EH (cell line): ENCODE measurements at places on chromosomes 11 and 22.

DNA sequence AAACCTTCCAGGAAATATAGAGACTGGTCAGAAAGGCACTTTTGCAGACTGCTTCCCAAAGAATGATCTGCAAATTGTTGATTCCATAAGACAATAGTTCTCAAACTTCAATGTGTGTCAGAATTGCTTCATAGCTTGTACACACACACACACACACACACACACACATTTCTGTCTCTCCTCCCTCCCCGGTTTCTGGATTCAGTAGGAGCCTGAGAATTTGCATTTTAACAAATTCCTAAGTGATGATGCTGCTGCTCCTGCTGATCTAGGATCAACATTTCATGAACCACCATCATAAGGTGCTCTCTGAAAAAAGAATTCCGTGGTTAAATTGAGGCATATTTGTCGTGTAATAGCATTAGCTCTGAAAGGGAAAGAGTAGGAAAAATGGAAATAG, 35.3 kb upstream of the FZD4 start:
- peak; percentile 82 for DNase-seq

DNA sequence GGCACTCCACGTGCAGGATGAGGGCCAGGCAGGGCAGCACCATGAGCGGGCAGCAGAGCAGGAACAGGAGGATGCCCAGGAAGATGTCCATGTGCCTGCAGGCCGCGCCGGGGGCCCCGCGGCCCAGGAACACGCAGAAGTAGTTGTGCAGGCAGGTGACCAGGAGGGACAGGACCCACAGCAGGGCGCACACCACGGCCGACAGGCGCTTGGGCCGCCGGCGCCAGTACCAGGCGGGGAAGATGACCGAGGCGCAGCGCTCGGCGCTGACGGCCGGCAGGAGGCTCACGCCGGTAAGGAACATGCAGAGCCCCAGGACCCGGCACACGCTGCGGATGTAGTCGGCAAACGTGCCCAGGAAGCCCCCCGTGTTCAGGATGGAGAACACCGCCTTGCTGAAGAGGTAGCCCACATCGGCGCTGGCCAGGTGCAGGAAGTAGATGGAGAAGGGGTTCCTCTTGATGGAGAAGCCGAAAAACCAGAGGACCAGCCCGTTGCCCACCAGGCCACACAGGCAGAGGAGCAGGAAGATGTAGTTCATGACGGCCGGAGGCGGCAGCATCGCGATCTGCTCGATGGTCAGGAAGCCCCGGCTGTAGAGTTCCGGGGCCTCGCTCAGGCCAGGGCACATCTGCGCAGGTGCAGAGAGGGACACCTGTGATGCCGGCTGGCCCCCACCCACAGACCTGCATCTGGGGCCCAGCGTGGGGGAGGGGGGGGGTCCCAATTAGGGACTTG, 7.2 kb downstream of the MRGPRF start:
- no peak for DNase-seq

GRCh38 chr22:39906207-39906606, 5.3 kb downstream of the GRAP2 start:
- DNase-seq: no peak

DNA sequence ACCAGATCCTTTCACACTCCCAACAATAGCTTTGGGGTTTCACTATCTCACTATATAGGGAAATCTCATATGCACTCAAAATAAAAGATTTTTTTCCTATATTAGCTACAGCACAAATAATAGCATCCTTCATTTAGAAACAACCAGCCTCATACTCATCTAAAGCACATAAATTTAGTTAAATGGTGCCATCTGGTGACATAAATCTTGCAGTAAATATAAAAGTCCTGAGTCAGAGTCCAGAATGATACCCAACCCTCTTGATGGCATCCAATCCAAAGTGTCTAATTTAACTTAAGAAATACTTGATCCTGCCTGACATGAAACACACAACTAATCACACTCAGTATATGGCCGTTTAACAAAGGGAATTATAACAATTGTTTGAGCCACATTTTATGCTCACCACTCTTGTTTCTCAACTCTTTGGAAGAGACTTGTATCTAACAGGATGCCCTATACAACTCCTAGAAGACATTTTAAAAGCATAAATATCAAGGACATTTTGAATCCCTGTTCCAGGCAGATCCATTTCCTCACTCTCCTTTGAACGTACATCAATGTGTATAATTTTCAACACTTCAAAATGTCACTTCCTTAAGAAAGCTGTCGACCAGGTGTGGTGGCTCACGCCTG, 36.2 kb downstream of the DLG2 start:
- DNase-seq: peak; percentile 59

GRCh38 chr11:6618117-6619003, 862 bp downstream of the TPP1 start:
- DNase-seq: peak; percentile 87

DNA sequence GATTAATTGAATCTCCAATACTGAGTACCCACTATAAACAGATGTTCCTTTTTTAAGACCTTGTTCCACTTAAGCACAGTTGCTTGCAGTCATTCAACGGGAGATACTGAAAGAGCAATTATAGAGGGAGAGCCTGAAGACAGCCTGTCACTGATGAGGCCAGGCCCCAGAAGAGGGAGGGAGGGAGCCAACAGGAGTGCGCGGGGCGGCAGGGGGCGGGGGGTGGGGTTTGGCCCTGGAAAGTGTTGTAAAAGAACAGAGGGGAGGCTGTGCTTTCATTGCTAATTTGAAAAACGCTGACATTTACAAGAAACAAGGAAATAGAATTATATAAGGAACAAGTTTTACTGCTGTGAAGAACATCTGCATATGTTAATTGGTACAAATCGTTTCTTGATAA, 53.1 kb downstream of the MAP6 start:
- DNase-seq: no peak

DNA sequence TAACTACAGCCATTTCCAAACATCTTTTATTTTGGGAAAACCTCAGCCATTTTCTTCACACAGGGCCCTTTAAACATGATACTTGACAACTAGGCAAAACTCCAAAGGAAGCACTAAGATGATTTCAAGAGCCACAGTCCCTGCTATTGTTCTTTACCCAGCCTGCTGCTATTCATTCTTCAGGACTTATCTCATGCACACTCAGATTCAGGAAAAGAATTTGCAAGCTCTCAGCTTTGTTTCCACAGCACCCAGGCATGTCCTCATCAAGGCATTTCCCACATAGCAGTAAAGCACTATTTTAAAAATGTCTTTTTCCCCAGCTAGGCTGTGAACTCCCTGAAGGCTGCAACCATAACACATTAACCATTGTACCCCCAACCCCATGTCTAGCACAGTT, 609.3 kb upstream of the CCDC90B start:
- no peak for DNase-seq

- peak; percentile 72 for DNase-seq
These were observed 63.3 kb downstream of the TRIM44 start for GRCh38 chr11:35725885-35726284.

DNA sequence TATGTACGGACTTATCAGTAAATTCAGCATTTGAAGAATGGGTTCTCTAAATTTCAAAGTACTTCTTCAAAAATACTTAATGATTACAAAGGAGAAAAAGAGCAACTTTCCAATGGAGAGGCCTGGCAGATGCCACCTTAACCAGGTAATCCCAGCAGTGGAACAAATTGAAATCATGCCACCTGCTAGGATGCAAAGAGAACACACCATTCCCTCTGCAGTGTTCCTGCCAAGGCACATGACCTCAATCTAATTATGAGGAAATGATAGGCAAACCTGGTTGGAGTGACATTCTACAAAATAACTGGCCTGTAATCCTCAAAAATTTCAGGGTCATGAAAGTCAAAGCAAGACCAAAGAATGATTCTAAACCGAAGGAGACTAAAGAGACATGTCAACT, 21.5 kb downstream of the TNRC6B start:
- no peak for DNase-seq

DNA sequence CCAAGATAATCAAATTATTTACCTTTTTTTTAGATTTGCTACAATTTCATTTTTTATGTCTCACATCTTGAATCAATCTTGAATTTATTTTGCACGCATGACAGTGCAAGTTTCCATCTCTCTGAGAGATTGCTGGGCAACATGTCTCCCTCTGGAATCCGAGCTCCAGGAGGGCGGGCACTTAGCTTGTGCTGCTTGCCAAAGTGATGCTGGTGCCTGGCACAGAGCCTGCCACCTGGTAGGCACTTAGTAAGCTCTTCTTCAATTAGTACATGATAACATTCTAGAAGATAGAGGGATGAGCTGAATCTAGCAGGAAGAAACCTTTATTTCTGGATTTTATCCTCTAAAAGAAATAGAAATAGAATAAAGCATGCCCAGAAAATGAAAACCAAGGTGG, 27.5 kb upstream of the OR9I1 start:
- no peak for DNase-seq

DNA sequence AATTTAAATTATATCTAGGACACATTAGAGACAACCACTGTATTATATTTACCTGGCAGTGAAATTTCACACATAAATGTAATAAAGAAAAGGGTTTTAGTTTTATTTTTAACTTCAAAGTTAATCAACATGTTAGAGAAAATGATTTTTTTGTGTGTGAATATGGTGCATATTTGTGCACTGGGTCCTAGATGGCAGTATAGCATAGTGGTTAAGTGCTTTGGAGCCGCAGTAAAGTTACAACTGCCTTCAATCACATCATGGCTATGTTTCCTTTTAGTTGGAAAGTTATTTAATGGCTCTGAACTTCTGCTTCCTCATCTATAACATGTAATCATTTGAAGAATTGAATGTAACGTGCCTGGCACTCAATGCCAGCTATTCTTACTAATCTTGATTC, 108.9 kb upstream of the DDI1 start:
- peak; percentile 15 for DNase-seq
